ENCODE measurements at places on chromosomes 3 and 15.

- DNase-seq = no peak
Measured at GRCh38 chr3:147924755-147925154, 515.6 kb downstream of the ZIC1 start.

- no peak for DNase-seq
Measured at GRCh38 chr15:26126070-26126469, 262.9 kb upstream of the ATP10A start.

- DNase-seq = no peak
Measured at GRCh38 chr15:89893027-89893426, 767 bp downstream of the AP3S2 start.

DNA sequence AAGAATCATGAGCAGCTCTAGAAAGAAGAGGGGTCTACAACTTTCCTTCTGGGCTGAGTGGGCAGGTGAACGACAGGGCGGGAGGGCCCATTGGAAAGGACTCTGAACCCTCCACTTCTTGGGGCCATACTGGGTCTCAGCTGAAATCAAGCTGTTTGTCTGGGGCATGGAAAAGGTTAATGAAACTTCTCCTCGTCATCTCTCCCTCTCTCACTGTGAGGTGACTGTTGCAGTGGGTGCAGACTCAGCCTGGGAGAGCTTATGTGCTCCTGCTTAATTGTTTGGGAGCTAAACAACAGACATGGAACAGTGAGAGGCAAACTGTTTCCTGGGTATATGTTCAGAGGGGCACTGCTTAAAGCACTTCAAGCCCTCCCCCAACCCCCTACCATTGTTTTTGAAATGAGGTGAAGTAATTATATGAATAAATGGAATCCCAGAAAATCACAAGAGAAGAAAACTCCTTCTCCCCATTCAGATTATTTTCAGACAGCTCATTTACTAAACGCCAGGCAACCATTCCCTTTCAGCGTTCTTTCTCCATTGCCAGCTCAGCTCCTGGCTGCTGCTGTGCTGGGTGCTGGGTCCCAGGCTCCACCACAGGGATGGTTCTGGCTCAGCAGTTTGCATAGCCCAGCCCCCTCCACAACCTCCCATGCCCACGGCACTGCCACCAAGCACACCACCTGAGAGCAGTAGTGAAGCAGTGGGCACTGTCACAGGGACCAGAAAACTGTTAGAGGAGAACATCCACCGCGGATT, 444.9 kb upstream of the TBL1XR1 start:
- no peak for DNase-seq

- DNase-seq = no peak
Measured at GRCh38 chr3:188439080-188439479, 285.1 kb downstream of the LPP start.

DNA sequence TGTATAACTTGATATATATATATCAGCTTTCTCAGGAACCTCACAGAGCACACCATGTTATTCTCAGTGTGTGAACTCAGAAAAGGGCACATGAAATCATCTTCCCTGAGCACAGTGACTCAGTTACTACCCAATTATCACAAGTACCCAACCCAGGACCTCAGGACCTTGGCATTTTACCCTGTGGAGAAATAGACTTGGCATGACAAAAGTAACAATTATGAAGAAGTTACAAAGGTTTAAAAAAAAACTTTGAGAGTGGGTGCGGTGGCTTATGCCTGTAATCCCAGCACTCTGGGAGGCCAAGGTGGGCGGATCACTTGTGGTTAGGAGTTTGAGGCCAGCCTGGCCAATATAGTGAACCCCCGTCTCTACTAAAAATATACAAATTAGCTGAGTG, 52.4 kb downstream of the ONECUT1 start:
- peak; percentile 62 for DNase-seq

DNA sequence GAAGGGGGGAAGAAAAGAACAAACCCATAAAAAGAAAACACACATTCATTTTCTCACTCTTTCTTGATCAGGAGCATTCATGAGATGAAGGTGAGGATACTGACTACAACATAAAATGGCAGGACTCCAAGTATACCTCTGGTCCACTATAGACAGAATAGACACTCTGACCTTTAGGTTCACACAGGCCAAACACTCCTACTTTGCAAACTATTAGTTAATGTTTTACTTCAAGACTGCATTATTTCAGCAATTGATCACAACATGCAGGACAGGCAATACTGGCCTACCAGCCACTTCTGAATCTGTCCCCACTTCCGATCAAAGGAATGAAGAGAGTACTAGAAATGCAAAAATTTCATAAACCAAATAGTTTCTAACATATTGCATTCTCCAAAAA, 47.0 kb downstream of the LRRFIP2 start:
- no peak for DNase-seq

- no peak for DNase-seq
Measured at GRCh38 chr3:177375316-177375715, 178.0 kb upstream of the TBL1XR1 start.

- no peak for DNase-seq
Measured at GRCh38 chr3:126337980-126338651, 19.1 kb downstream of the KLF15 start.

GRCh38 chr3:175336406-175337133, 477.4 kb downstream of the NAALADL2 start:
- DNase-seq = no peak
